ENCODE measurements at places on chromosomes 13 and 19.

DNA sequence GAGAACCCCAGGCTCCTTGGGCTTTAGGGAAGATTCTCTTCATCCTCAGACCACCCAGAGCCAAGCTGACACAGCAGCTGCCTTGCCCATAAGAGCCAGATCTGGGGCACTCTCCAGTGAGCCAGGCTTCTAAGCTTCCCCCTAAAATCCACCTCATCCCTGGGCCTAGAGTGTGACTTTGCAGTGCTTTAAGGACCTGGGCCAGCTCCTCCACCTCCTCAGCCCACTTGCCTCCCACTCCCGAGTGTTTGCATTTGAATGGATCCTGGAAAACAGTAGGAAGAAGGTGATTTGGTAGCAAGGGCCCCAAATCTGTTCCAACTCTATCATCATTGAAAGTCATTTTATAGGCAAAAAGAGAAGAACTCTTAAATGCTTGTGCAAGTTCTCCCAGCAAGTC is 108.7 kb upstream of the UBL3 start:
- no peak for DNase-seq

- DNase-seq: no peak
These were observed 805.6 kb upstream of the ARGLU1 start for GRCh38 chr13:107373551-107373950.

DNA sequence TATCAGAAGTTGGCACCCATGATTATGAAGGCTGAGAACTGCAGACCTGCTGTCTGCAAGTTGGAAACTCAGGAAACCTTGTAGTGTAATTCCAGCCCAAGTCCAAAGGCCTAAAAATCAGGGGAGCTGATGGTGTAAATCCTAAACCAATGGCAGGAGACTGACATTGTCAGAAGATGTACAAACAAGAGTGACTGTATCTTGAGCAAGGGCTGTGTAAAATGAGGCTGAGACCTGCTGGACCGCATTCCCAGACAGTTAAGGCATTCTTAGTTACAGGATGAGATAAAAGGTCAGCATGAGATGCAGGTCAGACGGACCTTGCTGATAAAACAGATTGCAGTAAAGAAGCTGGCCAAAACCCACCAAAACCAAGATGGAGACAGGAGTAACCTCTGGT is 147.7 kb downstream of the COG6 start:
- DNase-seq: no peak

GRCh38 chr13:99992949-99993351 is 11.4 kb downstream of the ZIC2 start:
- no peak for DNase-seq

GRCh38 chr19:3057275-3057714 is 5.0 kb downstream of the TLE5 start:
- DNase-seq: no peak
